Right ventricle myocardium inferior (tissue), 1 donor: ENCODE measurements at places on chromosomes 1 and 21. TPM values are rescaled to one million over a fixed set of nuclear protein-coding genes. Genes with fewer than 3 reads are reported as not detected.

- no peak for DNase-seq
Measured at GRCh38 chr1:87329526-87330056, 911 bp downstream of the LMO4 start.

DNA sequence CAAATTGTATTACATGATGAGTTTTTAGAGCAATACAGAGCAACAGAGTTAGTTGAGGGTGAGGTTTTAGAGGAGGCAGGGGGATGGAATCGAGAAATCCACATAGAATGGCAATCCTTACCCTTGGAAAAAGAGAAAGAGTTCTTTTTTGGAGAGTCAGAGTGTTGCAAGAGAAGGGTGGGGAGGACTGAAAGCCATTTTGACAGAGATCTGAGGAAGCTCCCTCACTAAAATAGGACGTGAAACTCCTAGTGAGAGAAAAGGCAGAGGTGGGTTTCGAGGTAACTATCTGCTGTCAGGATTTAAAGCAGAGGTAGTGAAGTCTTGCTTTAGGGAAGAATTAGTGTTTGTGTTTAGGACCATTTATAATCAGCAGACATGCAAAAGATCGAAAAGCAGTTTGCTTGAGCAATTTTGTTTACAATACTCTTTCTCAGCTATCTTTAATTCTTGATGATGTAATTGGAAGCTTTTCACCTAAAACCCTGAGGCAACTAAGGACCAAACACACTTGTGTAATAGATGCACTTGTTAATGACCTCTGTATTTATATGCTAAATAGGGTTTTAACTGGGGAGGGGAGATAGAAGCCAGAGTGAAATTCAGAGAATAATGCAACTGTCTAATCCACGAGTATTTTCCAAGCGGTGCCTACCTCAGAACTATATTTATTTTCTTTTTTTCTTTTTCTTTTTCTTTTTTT lies 20.0 kb downstream of the ADAMTS5 start:
- no peak for DNase-seq

CELA2B gene
- not detected for total RNA-seq

DNA sequence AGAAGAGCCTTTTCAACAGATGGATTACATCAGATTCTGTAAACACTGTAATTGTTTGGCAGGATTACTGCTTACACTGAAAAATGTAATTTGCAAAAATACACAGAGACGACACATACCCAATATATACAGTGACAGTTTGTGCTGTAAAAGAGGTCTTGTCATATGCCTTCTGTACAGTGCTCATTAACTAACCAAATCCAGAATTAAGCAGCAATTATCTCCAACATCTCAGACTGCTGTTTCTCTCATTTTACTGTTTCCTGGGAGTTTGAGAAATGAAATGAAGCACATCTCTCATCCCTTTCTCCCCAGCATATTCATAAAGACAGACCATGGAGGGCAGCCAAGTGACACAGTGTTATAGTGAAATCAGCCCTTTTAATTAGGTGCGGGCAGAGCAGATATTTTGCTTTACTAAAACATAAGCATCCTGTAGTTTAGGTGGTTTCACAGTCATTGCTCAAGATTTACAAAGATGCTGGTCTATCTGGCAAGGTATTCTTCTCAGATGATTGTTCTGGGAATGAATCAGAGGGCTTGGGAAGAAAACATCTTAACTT lies 618.4 kb upstream of the USP24 start:
- no peak for DNase-seq

EFCAB14 gene
- 53.2 TPM for total RNA-seq

DNA sequence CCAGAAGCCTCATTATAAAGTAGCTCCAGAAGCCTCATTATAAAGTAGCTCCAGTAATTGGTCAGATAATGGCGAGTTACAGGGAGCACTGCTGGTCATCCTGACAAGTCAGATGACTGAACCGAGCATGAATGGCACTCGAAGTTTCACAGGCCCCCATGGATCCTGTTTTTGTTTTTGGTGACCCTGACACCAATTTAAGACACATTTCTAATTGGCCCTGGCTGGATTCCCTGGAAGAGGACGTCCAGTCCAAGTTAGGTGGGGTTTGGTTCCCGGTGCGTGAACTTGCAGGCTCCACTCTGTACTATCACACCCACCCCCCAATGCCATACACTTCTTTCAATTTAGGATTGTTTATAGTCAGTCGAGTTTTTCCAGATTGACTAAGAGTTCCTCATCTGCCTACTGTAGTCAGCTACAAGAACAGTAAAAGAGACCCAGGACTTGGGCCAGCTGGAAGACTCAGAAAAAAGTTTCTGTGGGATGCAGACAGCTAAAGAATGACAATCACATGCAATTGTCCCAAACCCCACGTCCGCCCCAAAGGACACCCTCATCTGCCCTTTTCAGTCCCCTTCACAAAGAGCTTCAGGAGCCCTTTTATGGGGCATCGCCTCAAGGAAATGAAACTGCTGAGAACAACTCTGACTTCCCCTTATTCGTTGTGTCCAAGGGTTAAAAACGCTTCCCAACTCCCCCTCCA lies 2.7 kb downstream of the DHRS3 start:
- DNase-seq, result no peak

ANGPTL1 gene
- 11.5 TPM for total RNA-seq

- no peak for DNase-seq
Measured at GRCh38 chr1:108583757-108584427, 24.0 kb downstream of the EEIG2 start.

MAP3K7CL gene
- total RNA-seq, result 1.1 TPM

DIO1 gene
- total RNA-seq, result not detected

EPRS1 gene
- total RNA-seq, result 60.1 TPM

SPATA21 gene
- not detected for total RNA-seq

- peak; percentile 73 for DNase-seq
Measured at GRCh38 chr1:192809307-192810252, 741 bp downstream of the RGS2 start.

CRP gene
- not detected for total RNA-seq

- no peak for DNase-seq
Measured at GRCh38 chr1:59452559-59452958, 155.7 kb downstream of the FGGY start.

- DNase-seq, result no peak
Measured at GRCh38 chr1:212247179-212247721, 38.0 kb upstream of the PPP2R5A start.

DNA sequence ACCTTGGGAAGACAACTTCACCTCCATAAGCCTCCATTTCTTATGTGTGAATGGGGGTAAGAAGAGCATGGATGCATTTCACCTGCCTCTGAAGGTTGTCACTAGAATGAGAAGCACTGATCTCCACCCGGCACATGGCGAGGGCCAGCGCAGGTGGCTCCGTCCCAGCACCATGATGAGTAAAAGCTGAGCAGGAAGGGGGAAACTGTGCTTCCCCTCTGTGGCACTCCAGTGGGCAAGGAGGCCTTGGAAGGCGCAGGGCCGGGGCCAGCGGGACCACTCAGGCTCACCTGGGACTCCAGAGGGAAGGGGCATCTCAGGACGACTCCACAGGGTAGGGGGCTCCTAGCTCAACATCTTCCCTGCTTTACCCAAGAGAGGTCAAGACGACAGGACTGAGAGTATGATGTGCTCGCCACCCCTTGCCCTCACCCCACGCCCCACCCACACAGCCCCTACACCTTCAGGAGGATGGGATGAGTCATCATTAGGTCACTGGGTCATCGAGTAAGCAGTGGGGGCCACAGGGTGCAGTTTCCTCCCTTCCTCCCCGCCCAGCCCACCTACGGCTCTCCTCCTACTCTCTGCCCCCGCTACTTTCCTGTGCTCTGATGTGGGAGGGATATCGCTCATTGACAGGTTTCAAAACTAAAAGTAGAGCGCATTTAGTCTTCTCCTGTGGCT lies 112.1 kb downstream of the HIVEP3 start:
- DNase-seq, result no peak

- DNase-seq, result no peak
Measured at GRCh38 chr1:48560116-48560515, 88.1 kb upstream of the SPATA6 start.

DNA sequence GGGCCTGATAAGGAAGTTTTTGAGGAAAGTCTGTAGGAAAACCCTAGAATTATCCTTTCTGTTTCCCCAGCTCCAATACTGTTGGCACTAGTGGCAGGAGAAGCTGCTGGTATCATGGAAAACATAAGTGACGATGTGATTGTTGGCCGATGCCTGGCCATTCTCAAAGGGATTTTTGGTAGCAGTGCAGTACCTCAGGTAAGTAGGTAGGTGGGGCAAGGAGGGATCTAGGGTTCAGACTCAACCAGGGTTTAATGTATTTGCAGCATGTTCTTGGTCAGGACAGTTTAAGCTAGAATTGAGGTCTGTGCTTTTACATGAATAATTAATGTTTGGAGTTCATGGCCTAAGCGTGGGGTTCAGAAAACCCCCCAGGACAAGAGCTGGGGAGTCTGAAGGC lies 62.1 kb downstream of the KDM1A start:
- DNase-seq, result no peak

BEST4 gene
- not detected for total RNA-seq

FCGR3A gene
- total RNA-seq, result 31.4 TPM

DNA sequence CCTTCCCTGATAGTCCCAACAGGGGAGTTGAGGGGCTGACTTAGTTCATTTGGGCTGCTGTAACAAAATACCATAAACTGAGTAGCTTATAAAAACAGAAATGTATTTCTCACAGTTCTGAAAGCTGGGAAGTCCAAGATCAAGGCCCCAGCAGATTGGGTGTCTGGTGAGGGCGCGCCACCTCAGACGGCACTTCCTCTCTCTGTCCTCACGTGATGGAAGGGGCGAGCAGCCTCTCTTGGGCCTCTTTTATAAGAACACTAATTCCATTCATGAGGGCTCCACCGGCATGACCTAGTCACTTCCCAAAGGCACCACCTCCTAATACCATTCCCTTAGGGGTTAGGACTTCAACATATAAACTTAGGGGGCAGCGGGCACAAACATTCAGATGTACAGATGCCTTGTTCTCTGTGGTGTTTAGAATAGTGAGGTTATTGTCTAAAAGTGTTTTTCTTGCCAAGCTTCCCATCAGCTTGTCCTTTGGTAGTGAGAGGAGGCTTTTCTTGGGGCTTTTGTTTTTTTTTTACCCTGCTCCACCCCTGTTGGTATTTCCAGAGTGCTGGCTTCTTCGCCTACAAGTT lies 20.3 kb downstream of the NIPAL3 start:
- no peak for DNase-seq

GRCh38 chr1:107252271-107252670 lies 111.4 kb downstream of the NTNG1 start:
- DNase-seq, result no peak
